Heart right ventricle (tissue), 16 donors: ENCODE measurements at places on chromosomes 1 and 21. TPM values are rescaled to one million over a fixed set of nuclear protein-coding genes. Genes with fewer than 3 reads are reported as not detected.

Gene KIRREL1
- 4.5 TPM for polyA plus RNA-seq

Gene ERICH3
- polyA plus RNA-seq, result 0.07 TPM

Gene CRYAA
- polyA plus RNA-seq, result not detected

DNA sequence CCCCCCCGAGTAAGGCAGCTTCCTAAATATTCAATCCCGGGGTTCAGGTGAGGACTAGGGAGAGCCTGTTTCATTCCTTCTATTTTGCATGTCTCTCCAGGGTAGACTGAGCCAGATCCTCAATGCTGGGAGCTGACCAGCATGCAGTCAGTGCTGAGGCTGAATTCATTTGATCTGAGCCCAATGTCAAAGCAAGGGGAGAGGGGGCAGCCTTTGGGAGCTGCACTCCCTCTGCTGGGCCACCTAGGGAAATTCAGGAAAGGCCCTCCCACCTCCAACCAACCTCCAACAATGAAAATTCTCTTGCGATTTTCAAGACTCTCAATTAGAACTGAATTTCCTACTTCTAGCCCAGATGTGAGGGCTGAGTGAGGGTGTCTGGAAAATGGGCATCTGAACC is 371.2 kb downstream of the NPHP4 start:
- DNase-seq, result no peak
- no peaks in the 10 kb centered on the region for H3K36me3 ChIP-seq
- H3K4me3 ChIP-seq, result no peak overlapping the region
- H3K27me3 ChIP-seq, result peaks cover 14% of the 10 kb centered on the region
- no peak overlapping the region for H3K27ac ChIP-seq

Gene GRHL3
- not detected for polyA plus RNA-seq

Gene FAM131C
- 0.86 TPM for polyA plus RNA-seq

GRCh38 chr1:4407851-4408250 is 246.6 kb upstream of the AJAP1 start:
- H3K4me1 ChIP-seq, result no peaks in the 10 kb centered on the region
- H3K4me3 ChIP-seq, result no peak overlapping the region
- H3K27ac ChIP-seq, result no peak overlapping the region
- DNase-seq, result no peak
- no peaks in the 10 kb centered on the region for H3K27me3 ChIP-seq

DNA sequence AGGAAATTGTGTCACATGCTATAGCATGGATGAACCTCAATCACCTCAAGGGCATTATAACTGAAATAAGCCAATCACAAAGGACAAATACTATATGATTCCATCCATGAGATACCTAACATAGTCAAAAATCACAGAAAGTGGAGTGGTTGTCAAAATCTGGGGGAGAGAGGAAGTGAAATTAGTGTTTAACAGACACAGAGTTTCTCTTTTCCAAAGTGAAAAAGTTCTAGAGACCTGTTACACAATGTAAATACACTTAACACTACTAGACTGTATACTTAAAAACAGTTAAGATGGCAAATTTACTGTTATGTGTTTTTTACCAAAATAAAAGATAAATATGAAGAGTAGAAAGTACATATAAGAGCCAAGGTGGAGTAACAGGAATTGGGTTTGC is 31.8 kb downstream of the ZNF644 start:
- DNase-seq, result no peak
- no peaks in the 10 kb centered on the region for H3K36me3 ChIP-seq
- no peak overlapping the region for H3K27ac ChIP-seq
- H3K27me3 ChIP-seq, result no peaks in the 10 kb centered on the region
- peaks cover 26% of the 10 kb centered on the region for H3K4me1 ChIP-seq
- H3K4me3 ChIP-seq, result no peak overlapping the region

DNA sequence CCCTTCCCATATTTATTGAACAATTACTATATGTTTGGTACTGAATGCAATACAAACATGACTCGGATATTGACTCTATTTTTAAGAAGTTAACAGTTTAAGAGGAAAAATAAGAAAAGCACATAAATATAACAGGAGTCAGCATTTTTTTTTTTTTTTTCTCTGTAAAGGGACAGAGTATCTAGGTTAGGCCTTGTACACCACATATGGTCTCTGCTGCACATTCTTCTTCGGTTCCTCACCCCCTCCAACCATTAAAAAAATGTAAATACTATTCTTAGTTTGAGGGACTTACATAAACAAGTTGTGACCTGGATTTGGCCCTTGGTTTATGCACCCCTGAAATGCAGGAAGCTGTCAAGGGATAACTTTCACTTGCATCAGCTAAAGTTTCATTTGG is 40.4 kb downstream of the PHC2 start:
- H3K4me1 ChIP-seq, result peaks cover 18% of the 10 kb centered on the region
- no peak overlapping the region for H3K27ac ChIP-seq
- H3K36me3 ChIP-seq, result no peaks in the 10 kb centered on the region
- H3K4me3 ChIP-seq, result no peak overlapping the region
- DNase-seq, result no peak
- H3K27me3 ChIP-seq, result no peaks in the 10 kb centered on the region
